A549 treated with CpdA at 1 μM for 4 hours (cell line): ENCODE measurements at places on chromosomes 7 and 10. TPM values are rescaled to one million over a fixed set of nuclear protein-coding genes. Genes with fewer than 3 reads are reported as not detected.

The MEST gene
- 36.4 to 42.3 TPM (median 40.7 TPM) in 5 replicates for total RNA-seq

The PRKCQ gene
- 4.0 to 5.1 TPM (median 4.4 TPM) in 5 replicates for total RNA-seq

The PHYHIPL gene
- 0.13 to 0.38 TPM (median 0.29 TPM) in 5 replicates for total RNA-seq

The CDH23 gene
- total RNA-seq: 2.0 to 2.9 TPM (median 2.2 TPM) in 5 replicates

The PRSS37 gene
- total RNA-seq: not detected in 5 replicates

The MYH16 gene
- 0.64 to 1.0 TPM (median 0.84 TPM) in 5 replicates for total RNA-seq

The FAM180A gene
- 0.06 TPM in 1 of 5 replicates, not detected in the others for total RNA-seq
